NCI-H2171 (cell line): ENCODE measurements at places on chromosomes 7 and 10.
A peak's percentile ranks its signal among the peaks of the same experiment; 100 is the strongest.

GRCh38 chr7:111027396-111027795, 63.5 kb upstream of the LRRN3 start:
- DNase-seq, result no peak

- no peak for DNase-seq
Measured at GRCh38 chr7:1544178-1544895, 11.7 kb downstream of the TMEM184A start.

DNA sequence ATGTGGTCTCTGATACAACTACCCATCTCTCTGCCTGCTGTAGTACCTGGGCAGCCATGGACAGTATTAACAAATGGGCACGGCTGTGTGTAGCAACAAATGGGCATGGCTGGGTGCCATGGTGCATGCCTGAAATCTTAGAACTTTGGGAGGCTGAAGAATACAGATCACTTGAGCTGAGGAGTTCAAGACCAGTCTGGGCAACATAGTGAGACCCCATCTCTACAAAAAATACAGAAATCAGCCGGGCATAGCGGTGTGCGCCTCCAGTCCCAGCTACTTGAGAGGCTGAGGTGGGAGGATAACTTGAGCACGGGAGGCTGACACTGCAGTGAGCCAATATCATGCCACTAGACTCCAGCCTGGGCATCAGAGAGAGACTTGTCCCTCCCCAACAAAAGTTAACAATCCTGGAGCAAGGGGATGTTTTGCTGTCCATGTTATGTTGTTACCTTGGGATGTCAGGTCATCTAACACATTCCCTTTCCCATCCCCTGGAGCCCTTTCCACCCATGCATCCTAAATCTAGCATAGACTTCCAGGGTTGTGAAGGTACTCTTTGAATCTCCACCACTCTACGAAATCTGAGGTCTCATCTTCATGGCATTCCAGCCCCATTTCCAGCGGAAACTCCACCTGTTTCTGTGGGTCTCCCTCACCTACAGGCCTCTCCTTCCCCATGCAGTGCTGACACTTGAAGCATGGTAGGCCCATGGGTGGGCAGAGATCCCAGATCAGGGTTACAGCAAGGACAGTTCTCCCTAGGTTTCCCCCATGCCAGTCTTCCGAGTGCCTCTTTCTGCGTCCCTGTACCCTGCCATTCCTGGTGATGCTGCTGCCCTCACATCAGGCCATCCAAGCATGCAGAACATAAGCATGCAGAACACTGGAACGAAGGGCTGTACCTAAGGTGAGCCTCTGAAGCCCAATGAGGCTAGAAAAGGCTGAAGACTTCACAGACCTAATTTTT, 13.1 kb downstream of the FXYD4 start:
- no peak for DNase-seq

- DNase-seq, result peak; percentile 43
Measured at GRCh38 chr10:101041252-101041761, 10.3 kb downstream of the SFXN3 start.

DNA sequence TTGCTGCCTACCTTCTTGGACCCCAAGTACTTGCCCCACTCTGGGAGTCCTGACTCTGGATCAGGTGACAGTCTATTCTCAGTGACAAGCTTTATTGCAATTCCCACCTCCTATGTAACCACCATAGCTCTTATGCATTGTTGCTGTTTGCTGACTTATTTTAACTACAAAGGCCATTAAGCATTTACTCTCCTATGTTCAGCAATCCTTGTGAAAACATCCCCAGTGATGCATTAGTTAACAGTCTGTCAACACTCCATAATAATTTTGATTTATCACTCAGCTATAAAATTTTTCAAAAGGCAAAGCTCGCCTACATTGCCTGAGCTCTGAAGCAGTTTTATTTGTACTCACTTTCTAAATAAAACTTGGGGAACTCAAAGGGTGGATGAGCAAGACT, 871.8 kb upstream of the SORCS1 start:
- DNase-seq, result no peak

DNA sequence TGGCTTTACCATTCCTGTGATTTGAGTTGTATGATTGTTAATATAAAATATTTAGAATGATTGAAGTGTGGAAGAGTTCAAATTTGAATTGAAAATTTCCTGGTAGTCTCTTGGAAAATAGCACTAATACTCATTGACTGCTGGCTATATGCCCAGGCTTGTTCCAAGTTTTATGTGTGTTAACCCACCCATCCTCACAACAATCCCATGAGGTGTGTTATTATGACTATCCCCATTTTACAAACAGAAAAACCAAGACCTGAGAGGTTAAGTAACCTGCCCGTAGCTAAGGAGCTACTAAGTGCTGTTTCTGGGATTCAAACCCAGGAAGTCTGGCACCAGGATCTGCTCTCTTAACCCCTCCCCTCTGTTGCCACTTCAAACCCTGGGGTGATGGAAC, 213.9 kb downstream of the CREB5 start:
- DNase-seq, result no peak

DNA sequence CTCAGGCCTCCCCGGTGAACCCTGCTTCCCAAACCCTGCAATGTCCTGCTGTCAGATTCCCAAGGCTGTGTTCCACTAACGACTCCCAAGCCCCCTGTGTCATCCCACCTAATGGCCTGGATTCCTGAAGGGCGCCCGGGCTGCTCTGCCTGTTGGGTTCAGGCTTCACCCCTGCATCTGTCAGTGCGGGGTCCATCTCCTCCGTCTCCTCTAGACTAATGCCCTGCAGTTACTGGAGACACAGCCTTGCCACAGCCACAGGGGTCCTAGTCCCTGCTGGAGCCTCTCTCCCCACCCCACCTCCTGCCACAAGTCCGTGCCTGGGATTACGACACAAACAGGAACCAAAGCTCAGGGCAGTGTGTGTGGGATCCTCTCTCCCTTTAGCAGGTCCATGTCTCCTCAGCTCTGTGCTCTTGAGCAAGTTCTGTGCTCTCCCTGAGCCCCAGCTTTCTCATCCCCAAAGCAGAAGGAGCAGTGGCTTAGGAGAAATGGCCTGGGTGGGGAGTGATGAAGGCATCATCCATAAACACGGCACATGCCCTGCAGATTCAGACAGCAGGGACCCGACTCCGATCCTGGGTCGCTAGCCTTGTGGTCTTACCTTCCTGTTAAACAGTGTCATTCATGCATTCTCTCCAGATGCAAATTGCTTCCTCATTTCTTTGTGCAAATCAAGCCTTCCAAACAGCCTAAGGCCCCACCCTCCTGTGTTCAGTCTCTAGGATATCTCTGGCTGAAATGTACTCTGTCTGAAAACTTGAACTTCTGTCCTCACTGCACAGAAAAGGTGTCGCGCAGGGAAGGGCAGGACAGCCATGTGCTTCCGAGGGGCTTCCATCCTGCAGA, 8.2 kb upstream of the RBP3 start:
- DNase-seq, result no peak

DNA sequence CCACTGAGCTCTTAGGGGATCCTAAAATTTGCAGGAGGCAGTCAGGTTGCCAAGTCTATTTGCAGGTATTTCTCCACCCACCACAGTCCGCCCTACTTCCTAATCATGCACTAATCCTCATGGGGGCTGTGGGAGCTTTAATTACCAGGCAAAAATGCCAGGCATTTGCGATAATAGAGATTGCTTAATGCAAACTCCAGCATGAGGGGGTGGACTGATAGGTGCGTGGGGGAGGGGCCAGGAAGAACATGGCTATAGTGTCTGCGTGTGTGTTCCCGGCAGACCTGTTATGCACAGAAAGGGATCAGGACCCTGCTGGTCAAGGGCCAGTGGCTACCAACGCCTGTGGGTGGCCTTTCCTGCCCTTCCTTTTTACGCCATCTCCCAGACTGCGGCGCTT, 15.6 kb upstream of the AQP1 start:
- no peak for DNase-seq

GRCh38 chr7:11212816-11213215, 239.1 kb downstream of the PHF14 start:
- DNase-seq, result no peak

GRCh38 chr7:93889261-93889660, 1.3 kb downstream of the TFPI2 start:
- no peak for DNase-seq

GRCh38 chr10:18134509-18134908, 5.7 kb upstream of the CACNB2 start:
- no peak for DNase-seq

DNA sequence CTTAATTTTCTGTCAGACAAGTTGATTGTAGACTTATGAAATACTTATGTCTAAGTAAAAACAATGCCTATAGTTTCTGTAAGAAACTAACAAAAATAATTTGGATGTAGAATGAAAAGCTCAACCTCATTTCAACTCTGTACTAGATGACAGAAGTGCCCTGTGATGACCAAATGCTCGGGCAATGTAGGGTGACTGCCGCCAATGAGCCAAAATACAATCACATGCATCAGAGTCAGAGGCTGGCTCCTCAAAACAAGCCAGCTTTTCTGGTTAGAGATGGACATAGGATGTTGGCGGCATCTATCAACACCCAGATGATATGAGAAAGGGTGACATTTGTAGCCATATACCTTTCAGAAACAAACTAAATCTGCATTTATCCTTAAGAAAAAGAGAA, 23.9 kb downstream of the LMOD2 start:
- no peak for DNase-seq

GRCh38 chr10:121450247-121450646, 148.0 kb downstream of the FGFR2 start:
- DNase-seq, result no peak

DNA sequence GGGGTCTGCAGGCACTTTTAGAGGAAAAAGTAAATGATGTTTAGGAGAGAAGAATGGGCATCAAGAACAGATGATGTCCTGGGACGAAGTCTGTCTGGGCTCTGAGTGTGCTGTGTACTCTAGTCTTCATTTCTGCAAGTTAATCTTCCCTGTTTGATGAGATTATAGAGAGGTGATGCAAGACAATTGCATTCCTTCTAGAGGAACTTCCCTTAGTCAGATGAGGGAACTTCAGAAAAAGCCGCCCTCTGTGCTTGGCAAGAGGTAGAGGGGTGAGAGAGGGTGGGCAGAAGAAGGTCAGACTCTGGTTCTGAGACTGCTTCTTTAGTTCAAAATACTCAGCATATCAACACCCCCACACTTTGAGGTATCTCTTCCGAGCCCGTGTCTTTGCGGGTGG, 797.9 kb downstream of the LRMDA start:
- DNase-seq, result no peak

- no peak for DNase-seq
Measured at GRCh38 chr7:27501001-27501400, 161.7 kb downstream of the HIBADH start.

GRCh38 chr10:30705625-30706149, 76.1 kb upstream of the LYZL2 start:
- DNase-seq, result no peak

DNA sequence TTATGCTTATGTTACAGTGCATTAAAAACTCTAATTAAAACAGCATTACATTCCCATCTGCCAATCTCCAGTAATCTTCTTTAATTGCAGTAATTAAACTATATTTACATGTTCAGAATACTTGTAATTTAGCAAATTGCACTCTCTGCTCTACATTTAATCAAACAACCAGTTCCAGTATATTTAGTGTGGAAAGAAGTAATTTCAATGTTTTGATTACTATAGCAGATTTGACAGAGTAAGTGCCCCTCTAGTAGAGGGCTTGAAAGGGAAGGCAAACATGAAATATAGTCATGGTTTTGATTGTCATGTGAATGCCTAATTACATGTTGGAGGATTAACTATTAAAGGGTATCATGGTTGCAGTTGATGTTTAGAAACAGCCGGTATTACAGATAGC, 739.7 kb downstream of the AUTS2 start:
- DNase-seq, result no peak

DNA sequence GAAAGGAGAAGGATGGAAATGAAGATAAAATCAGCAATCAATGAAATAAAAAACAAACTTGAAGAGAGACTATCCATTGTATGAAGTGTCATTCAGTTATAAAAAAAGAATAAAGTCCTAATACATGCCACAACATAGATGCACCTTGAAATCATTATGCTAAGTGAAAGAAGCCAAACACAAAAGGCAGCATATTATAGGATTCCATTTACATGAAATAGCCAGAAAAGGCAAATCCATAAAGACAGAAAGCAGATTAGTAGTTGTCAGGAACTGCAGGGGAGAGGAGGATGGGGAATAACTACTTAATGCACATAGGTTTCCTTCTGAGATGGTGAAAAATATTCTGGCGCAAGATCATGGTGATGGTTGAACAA, 6.6 kb upstream of the PON1 start:
- no peak for DNase-seq

DNA sequence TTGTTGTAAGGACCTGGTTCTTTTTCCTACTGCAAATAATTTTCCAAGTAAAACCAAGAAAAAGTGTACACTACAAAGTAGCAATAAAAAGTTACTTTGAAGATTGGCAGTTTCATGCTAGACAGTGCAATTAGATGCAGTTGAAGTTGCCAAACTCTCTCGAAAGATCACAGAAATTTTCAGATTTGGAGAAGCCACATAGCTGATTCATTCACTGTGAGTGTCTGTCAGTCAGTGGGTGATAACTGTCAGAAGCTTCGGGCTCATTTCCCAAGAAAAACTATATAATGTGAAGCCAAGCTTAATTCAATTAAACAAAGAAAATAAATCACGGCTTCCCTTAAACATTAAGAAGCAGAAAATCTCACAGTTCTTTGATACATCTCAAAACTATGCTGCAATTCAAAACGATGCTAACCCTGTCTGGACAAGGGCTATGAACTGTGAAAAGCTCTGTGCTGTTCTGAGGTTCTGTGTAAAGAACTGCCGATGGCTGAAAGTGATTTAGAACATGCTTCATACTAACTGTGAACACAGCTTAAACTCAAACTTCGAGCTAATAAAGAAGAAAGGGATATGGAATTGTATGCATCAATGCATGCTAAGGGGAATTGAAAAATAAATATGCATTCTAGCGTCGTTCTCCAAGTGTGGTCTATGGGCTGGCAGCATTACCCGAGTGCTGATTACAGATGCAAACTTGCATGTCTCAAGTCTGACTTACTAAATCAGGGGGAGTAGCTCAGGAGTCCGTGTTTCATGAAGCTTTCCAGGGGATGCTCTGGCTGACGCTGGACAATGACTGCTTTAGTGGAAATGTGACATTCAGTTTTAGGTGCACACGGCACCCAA, 557.4 kb downstream of the CALN1 start:
- no peak for DNase-seq

- DNase-seq, result no peak
Measured at GRCh38 chr10:86083206-86083605, 283.4 kb downstream of the GRID1 start.

DNA sequence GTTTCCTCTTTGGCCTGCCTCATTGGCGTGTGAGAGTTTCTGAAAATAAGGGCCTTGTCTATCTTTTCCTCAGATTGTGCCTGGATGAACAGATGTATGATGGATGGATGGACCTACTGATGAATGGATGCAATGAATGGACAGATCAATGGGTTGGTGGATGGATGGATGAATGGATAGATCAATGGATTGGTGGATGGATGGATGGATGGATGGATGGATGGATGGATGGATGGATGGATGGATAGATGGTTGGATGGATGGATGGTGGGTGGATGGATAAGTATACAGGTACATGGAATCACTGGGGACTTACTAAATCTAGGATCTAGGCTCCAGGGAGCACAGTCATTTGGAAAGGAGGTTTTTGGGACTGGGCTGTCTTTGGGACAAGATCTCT, 331.9 kb downstream of the GRID1 start:
- DNase-seq, result no peak

- DNase-seq, result no peak
Measured at GRCh38 chr7:107469929-107470328, at the start of gene GPR22. TSS of gene GPR22 (plus strand) at chr7:107470057. CDS start at chr7:107474061, 4,004 bp downstream.
